NCI-H2081 treated with DMSO at 0.1 percent for 48 hours (cell line): ENCODE measurements at places on chromosomes 2 and 18.

GRCh38 chr2:233051241-233052149 lies 8.6 kb upstream of the INPP5D start:
- no peak for DNase-seq

DNA sequence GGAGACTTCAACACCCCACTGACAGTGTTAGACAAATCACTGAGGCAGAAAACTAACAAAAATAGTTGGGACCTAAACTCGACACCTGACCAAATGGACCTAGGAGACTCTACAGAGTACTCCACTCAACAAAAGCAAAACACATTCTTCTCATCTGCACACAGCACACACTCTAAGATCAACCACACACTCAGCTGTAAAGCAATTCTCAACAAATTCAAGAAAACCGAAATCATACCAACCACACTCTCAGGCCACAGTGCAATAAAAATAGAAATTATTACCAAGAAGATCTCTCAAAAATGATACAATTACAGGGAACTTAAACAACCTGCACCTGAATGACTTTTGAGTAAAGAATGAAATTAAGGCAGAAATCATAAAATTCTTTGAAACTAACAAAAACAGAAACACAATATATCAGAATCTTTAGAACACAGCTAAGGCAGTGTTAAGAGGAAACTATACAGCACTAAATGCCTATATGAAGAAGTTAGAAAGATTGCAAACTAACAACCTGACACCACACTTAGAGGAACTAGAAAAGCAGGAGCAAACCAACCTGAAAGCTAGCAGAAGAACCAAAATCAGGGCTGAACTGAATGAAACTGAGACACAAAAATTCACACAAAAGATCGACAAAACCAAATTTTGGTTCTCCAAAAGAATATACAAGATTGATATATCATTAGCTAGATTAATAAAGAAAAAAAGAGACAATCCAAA lies 46.3 kb downstream of the RTTN start:
- no peak for DNase-seq

DNA sequence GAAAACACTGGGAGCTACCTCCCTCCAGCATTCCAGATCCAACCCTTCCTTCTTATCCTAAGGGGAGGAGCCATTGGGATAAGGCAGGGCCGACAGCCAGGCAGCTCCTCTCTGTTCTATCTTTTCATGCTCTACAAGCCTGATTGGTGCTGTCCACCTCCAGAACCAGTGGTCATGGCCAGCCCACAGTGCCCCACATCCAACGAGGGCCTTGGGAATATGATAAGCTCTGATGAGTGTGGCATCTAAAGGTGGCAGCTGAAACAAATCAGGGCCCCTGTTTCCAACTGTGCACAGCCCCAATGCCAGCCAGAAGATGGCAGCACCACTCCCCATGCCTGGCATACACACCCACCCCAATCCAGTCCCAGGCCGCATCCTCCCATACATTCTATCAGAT lies 329.3 kb downstream of the C1D start:
- no peak for DNase-seq

DNA sequence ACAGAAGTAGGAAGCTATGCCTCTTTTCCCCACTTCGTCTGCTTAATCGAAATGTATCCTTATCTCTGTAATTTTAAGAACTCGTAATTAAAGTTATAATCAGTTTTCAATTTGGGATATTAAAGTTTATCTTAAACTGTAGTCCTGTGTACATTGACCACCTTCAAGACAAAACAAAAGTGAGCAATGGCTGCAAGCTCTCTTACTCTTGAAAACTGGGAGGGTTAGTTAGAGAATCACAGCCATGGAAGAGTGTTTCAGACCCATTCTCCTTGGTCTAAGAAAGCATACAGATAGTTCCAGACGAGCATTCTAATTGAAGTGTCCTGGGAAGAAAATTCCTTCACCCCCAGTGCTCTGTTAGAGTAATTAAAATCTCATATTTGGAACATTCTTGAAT lies 2.0 kb downstream of the KCMF1 start:
- no peak for DNase-seq

DNA sequence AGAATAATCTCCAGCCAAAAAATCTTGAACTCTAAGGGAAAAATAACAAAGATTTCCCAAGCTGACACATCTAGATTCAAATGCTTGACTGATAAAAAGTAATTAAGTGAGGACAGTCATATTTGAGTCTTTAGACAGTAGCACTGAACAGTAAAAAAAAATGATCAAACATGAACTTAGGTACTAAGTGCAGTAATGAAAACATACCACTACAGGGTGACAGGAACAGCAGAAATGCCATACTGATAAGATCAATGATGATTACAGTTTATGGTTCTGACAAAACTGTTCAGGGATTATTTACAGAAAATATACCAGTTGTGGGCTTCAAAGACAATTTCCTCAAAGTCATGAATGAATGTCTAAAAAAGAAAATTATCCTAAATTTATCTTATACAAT lies 80.3 kb downstream of the OSBPL1A start:
- no peak for DNase-seq

GRCh38 chr18:55844382-55844781 lies 256.4 kb upstream of the TCF4 start:
- no peak for DNase-seq

GRCh38 chr2:172428832-172429210 lies 1.4 kb downstream of the ITGA6 start:
- DNase-seq = no peak

DNA sequence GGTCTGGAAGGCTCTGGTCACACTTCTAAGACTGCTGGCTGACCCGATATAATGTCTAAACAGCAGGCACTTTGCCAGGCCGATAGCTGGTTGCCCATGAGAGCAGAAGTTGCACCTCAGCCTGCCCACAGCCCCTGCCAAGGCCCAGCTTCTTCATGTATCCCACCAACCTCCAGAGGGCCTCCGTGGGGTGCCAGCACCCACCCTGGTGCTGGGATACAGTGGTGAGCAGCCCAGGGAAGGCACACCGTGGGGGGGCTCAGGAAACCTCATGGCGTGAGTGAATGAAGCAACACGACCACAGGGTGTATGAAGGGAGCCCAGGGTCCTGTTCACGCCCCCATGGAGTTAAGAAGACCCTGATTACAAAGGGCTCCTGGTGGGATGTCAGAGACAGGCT lies 16.2 kb upstream of the GLI2 start:
- DNase-seq = no peak

DNA sequence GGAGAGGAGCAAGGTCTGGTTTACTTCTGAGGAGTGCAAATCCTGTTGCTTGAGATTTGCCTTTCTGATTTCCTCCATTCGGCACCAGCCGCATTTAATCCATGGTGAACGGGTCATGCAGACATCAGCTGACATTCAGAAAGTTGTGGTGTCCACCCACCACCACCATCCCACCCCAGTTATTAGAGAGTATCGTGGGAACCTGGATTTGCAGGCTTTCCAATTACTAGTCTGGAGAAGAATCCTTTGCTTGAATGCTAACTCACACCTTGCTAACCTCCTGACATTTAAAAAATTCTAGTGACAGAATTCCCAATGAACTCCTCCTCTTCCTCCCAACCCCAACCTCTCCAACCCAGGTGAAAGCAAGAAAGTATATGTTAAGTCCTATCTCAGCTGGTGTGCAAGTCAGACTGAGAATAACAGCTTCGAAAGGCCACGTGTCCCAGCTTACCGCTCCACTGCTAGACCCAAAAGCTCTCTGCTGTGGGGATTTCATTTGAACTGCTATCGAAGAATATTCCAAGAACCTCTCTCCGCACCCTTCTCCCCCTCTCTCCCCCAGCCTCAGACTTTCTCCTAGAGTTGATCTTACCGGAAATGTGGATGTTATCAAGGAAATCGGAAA lies 17.7 kb downstream of the BCL11A start:
- no peak for DNase-seq
